ENCODE measurements at places on chromosomes 7 and 10. TPM values are rescaled to one million over a fixed set of nuclear protein-coding genes. Genes with fewer than 3 reads are reported as not detected.

Gene NKX2-3
- total RNA-seq: not detected

- DNase-seq: no peak
Observed at GRCh38 chr7:28768577-28769147, 189.5 kb downstream of the TRIL start.

- no peak for DNase-seq
Observed at GRCh38 chr7:157299613-157300368, 37.0 kb upstream of the DNAJB6 start.

Gene PON1
- total RNA-seq: not detected

DNA sequence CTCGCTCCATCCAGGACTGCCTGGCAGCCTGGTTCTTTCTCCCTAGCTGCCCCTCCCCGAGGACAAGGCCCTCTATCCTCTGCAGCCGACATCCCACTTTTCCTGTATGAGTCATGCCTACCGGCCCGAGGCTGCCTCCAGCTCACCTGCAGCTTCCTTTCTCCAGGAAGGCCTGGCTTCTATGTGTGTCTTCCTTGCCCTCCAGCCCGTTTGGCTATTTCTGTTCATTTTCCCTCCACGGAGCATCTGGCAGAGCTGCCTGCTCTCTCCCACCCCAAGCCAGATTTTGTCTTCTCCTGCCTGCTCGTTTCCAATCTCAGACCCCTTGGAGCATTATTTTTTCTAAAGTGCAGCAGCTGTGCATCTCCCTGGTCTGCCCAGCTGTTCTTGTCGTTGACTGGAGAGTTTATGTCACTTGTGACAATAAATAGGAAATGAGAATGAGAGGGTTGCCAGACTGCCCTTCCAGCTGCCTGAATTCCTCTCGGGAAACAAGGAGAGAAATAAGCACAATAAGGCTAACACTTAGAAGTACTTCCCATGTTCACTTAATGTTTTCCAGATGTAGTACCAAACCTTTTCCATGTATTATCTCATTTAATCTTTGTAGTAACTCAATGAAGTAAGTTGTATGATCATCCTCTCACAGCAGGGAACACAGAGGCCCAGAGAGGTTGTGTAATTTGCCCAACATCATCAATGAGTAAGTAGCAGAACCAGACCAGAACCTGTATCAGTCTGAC lies 19.7 kb downstream of the UBTD1 start:
- peak; percentile 64 for DNase-seq

- DNase-seq: no peak
Observed at GRCh38 chr10:18293536-18294510, 153.6 kb downstream of the CACNB2 start.

Gene UPK3B
- total RNA-seq: 0.97 TPM

GRCh38 chr7:102286237-102287110 lies at the start of gene SH2B2:
Gene SH2B2, plus strand, starts transcription at chr7:102286868. Its CDS starts 13,683 bp downstream, at chr7:102300551.
- DNase-seq: peak; percentile 44

DNA sequence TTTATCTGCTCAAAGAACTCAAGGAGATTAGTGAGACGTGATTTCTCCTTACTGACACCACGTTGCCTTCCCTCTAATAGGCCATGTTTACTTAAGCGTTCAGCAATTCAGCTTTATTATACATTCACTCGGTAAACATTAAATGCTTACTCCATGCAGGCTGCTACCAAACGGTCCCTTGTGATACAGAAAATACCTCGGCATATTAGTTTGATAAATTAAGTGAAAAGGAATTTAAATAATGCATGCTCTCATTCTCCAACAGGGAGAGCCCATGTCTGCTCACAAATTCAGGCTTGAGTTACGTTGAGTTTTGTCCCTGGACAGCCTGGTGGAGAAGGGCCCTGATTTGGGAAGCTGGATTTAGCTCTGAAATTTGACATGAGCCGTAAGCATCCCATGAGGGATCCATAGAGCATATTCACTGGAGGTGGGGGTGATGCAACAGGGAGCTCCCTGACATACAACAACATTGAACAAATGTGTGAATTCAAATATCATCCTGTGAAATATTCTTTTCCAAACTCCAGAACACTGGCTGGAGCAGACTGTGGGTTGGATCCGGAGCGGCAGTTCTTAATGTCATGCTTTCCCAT lies 86.3 kb downstream of the TBXAS1 start:
- no peak for DNase-seq

DNA sequence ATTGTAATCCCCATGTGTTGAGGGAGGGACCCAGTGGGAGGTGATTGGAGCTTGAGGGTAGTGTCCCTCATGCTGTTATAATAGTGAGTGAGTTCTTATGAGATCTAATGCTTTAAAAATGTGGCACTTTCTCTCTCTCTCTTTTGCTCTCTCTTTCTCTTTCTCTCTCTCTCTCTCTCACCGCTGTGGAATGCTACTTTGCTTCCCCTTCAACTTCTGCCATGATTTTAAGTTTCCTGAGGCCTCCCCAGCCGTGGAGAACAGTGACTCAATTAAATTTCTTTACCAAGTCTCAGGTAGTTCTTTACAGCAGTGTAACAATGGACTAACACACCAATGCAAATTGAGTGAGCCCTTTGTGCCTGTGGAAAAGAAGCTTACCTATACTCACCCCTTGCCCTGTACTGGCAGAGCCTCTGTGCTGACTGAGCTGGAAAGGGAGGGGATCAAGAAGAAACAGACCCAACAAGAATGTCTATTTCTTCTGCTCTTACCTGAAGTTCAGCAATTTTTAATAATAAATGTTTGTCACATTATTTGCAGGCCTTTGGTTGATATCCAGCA lies 642.5 kb upstream of the KCND2 start:
- DNase-seq: no peak

DNA sequence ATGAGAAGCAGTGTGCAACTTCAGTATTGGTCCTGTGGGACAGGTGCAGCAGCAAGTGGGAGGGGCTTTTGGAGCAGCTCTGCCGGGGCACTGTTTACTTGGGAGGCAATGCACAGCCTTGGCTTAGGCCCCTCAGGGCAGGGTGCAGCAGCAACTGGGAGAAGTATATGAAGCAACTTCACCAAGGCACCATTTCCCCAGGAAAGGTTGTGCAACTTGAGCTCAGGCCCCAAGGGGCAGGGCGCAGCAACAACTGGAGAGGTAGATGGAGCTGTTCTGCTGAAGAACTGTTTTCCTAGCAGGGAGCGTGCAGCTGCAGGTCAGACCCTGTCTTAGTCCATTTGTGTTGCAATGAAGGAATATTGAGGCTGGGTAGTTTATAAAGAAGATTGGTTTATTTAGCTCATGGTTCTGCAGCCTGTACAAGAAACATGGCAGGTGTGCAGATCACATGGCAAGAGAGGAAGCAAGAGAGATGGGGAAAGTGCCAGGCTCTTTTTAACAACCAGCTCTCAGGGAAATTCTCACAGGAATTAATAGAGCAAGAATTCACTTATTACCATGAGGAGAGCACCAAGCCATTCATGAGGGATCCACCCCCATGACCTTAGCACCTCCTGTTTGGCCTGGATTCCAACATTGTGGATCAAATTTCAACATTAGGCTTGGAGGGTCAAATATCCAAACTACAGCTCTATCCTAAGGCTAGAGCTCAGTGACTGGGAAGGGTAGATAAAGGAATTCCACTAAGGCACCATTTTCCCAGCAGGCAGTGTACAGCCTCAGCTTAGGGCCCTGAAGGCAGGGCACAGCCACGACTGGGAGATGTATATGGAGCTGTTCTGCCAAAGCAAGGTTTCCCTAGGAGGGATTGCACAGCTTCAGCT lies 10.9 kb downstream of the GPR141 start:
- no peak for DNase-seq

Gene ADAMTS14
- not detected for total RNA-seq

DNA sequence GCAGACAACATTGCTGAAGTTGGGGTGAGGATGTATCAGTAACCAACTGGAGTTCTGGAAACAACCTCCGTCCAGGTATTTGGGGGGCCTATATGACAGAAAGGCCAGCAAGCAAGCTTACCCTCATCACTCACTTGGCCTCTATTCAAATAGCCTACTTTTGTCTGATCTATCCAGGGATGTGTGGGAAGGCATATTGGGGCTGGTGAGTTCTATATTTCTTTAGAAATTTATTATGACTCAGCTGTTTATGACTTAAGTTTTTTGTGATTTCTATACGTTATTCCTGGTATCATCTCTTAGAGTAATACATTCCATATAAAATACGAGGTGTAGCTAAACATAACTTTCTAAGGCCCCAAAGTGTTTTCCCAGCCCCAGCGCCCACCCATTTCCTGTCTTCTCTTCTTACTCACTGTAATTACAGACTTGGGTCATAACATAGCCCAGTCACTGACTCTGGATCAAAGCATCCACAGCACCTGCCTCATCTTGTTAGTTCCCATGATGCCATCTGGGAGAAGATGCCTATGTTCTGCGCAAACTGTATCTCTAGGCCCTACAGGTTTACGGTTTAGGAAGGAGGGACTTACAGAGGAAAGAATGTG lies 18.1 kb downstream of the GARS1 start:
- peak; percentile 17 for DNase-seq

- DNase-seq: no peak
Observed at GRCh38 chr10:44039599-44039998, 345.3 kb downstream of the CXCL12 start.

- no peak for DNase-seq
Observed at GRCh38 chr7:123211545-123211944, 11.8 kb upstream of the SLC13A1 start.

DNA sequence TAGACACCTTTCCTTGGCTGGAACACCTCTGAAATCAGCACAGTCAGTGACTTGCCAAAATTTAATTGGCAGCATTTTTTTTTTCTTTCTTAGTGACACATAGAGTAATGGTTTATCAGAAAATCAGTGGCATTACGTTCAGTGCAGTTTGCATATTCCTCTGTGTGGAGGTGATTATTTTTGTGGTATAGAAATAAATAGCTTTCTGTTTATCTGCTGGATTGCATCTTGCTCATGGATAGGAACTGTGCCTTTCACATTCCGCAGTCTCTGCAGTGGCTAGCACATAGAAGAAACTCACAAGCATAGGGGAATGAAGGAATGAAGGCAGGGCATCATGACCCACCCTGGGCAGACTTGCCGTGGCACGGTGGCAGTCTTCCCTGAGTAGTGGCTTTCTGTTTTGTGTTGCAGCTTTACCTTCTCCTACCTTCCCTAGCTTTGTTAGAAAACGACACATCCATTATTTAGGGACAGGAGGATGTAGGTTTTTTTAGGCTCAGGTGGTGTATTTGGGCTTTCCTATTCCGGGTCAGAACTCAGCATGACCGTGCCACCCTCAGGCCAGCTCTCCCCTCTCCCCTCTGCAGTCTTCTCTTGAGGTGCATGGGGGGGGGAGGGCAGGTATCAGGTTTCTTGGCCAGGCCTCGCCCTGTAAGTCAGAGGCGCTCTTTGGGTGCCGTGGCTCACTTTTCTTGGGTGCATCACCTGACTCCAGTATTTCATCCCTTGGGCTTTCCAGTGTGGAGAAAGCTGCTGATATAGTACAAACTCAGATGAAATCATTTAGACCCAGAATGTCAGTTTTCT lies 112.5 kb upstream of the GJD4 start:
- no peak for DNase-seq

Gene ATE1
- total RNA-seq: 27.1 TPM

Gene LRMDA
- 5.1 TPM for total RNA-seq

Gene EPC1
- 28.5 TPM for total RNA-seq

Gene FFAR4
- not detected for total RNA-seq

DNA sequence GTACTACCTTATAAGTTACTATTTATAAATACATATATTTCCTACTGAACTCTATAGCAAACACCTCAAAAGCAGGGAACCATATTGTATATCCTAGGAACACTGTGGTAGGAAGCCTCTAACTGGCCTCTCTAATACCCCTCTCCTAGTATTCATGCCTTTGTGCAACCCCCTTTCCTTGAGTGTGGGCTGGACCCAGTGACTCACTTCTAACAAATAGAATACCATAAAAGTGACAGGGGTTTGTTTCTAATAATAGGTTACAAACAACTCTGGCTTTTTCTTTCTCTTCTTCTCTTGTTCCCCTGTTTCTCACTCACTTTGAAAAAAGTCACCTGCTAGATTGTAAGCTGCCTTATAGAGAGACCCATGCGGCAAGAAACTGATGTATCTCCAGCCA lies 51.6 kb upstream of the MACC1 start:
- no peak for DNase-seq

Gene KCNIP2
- 3.0 TPM for total RNA-seq

GRCh38 chr7:69765879-69766278 lies 167.6 kb downstream of the AUTS2 start:
- DNase-seq: no peak

DNA sequence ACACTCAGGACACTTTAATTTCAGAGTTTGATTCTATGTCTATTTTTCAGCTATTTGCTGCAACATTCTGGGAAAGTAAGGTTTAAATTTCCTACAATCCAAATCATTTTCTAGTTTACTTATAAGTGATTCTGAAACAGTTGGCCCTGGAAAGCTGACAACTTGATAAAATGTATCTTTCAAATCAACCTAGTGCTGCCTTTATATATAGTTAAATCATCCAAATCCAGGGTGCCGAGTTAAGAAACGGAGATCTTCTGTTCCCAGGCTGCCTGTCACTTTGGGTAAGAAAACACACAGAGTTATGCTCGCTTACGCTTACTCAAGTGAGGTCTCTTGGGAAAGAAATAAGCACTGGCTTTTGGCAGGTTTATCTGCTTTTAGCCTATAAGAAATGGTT lies 175.0 kb downstream of the POU6F2 start:
- DNase-seq: no peak

Gene ADAM22
- total RNA-seq: 1.4 TPM

- DNase-seq: peak; percentile 78
Observed at GRCh38 chr10:80464557-80465450, 10.7 kb downstream of the TSPAN14 start.

DNA sequence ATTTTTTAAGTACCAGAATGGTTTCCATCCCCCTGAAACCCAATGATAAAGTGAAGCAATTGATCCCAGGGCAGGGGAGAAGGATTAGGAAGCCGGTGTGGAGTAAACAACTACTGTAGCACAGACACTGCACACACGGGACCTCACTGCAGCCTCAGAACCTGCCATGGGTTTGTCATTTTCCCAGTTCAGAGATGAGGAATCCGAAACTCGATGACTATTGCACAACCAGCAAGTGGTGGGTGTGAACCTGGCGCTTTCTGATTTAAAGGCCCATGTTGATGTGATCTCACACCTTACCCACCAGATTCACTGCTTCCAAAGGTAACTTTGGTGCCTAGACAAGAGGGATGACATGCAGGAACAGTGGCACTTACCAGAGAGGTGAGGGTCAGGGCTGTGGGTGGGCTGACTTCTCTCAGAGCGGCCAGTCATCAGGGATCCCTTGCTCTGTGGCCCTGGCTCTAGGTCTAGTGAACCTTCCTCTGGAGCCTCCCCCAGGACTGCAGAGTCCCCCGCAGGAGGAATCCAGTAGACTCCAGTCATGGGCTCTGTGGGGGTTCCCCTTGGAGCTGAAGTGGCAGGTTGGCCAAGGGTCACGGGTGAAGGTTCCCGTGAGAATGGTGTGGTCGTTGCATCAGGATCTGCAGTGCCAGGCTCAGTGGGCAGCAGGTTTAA lies 62.8 kb downstream of the PKD1L1 start:
- no peak for DNase-seq

Measured in endothelial cell of umbilical vein (primary cell).